ENCODE measurements at places on chromosomes 2 and 18. TPM values are rescaled to one million over a fixed set of nuclear protein-coding genes. Genes with fewer than 3 reads are reported as not detected.

DNA sequence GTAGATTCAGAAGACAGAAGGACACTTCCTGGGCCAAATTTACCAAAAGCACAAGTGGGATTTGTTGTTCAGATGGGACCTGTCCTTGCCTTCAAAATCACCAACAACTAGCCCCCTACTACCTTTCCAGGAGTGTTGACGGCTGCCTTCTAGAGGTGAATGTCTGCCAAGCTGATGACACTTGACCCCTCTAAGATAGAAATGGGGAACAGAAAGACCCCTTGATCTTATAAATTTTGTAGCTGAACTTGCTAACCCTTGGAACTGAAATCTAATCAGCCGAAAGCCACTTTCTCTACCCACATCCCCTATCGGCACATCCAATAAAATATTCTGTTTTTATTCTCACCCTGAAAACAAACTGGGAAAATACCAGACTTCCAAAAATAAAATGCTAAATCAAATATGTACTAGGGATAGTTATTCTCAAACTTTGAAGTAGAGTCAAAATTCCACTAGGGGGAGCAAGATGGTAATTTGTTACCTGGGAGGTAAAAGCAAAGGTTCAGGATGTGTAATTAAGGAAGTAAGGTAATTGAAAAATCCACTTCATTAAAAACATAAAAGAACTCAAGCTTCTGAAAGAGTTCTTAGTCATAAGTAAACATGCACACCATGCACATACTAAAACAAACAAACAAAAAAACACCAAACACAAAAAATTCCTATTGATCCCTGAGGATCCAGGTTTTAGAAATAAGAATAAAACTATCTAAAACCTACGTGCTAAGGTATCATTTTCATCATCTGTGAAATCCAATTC, 119.2 kb downstream of the ANKRD44 start:
- no peak for DNase-seq

DNA sequence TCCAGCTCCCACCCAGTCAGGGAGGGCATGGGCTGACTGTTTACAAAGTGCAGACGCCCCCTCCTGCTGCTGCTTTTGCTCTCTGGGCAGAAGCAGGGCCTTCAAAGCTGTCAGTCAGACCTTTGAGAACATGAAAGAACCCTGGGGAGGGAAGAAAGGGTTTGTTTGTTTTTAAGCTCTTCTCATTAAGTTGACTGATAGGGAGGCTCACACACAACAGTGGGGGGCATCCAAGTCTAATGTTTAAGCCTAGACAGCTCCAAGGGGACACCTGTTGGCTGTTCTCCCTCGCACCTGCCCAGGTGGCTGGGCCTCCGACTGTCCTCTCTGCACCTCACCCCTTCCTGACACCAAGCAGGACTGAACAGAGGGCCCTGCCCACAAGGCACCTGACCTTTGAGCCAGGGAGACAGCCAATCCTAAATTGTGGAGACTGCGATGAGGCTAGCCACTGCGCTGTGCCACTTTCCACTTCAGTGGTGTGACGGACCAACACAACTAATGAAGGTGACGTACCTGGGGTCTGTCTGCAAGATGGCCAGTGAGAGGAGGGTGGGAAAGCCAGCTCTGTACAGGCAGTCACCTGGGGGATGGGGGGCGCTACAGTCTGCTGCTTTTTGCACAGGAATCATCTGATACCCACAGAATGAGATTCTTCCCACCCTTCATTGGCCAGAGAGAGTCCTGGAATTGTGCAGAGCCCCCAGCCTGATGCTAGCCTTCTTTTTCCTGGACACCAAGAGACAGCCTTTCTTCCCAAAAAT, 16.3 kb downstream of the ST6GAL2 start:
- DNase-seq, result no peak

GRCh38 chr2:161088658-161089350, 71.4 kb upstream of the TANK start:
- no peak for DNase-seq

DNA sequence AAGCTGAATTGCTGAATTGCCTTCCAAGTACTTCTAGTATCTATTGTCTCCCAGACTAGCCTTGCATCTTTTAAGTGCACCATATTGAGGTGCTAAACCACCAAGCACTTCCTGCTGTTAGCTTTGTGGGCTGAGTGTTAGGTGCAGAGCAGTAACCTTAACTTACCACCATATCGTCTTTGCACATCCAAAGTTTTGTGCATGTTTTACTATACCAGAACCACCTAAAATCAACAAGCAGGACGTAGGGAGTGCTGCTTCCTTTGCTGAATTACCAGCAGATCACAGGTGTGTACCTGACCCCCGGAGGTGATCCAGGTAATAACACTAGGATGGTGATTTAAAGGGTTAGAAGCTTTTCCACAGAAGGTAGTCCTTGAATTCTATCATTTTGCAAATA, 359.9 kb upstream of the HNRNPA3 start:
- no peak for DNase-seq

- DNase-seq, result no peak
Observed at GRCh38 chr18:24530630-24531111, 70.2 kb downstream of the HRH4 start.

DNA sequence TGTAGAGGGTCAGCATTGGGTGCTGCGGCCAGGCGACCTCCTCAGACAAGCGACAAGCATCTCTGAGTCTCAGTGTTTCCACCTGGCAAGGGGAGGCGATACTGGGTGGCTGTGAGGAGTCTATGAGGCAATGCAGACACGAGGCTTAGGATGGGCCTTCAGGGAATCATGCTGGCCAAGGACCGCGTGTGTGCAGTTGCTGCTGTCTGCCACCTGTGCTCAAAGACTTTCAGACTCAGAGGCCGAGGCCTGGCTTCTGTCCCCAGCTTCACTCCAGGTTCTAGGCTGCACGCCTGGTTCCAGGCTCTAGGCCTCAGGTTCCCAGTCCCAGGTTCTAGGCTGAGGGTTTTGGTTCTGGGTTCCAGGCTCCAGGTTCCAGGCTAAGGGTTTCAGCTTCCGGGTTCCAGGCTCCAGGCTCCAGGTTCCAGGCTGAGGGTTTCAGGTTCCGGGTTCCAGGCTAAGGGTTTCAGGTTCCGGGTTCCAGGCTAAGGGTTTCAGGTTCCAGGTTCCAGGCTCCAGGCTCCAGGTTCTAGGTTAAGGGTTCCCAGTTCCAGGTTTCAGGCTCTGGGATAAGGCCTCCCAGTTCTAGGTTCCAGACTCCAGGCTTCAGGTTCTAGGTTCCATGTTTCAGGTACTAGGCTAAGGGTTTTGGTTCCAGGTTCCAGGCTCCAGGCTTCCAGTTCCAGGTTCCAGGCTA, 14.8 kb downstream of the LRRFIP1 start:
- no peak for DNase-seq

The ACTG2 gene
- polyA plus RNA-seq, result 5.1 TPM

GRCh38 chr2:158228943-158229508, 127.3 kb downstream of the UPP2 start:
- DNase-seq, result no peak

DNA sequence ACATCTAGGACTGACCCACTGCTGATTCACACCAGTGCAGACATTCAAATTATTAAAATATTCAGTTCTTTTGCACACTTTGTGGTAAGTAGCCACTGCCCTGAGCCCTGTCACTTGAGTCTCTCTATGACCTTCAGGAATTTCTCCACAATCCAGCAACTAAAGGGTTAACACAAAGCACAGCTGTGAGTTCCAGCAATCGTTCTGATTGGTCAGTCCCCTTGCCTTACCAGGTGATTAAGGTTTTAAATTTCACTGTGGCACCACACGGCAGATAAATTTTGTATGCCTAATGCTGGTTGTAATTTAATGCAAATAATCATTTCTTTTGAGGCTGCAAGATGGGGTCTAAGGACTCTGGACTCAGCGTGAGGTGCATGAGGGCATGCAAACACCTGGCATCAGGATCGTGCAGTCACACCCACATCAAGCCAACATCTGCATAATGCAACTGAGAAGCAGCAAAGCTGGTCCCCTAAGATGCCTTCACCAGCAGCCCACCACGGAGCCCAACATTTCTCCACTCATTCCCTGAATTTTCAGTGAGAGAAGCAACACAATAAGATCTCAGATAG, 36.6 kb downstream of the SLC14A1 start:
- DNase-seq, result no peak

- DNase-seq, result no peak
Observed at GRCh38 chr2:176421297-176422050, 152.2 kb downstream of the MTX2 start.

DNA sequence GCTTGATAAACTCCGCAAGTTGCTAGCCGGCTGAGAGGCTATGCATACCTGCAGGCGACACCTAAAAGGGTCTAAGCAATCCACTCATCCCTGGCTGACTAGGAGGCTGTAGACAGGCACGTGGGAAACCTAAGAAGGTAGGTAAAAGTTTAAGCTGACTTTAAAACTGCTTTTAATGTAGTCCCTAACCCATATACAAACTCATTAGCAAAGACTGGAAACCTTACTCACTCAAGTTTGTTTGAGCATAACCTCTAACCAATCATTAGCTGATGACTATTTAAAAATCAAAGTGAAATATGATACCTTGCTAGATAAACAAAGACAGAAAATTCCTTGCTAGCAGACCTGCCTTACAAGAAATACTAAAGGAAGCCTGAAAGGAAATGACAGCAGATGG, 106.4 kb downstream of the EXOC6B start:
- DNase-seq, result no peak

DNA sequence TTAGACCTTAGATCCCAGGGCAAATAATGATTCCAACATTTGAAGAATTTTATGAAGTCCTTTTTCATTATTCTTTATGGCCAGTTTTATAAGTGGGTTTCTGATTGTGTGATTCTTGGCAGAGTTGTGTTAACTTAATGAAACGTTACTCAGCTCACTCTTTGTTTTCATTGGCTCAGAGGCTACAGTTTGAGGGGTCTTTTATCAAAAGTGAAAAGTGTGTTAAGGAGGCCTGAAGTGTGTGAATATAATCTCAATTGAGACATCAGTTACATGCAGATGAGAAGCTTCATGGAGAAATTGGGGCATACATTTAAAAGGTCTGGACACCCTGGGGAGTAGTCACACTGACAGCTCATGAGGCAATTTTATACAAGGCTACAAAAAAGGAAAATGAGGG, 74.6 kb downstream of the ASXL3 start:
- DNase-seq, result no peak

GRCh38 chr2:226984750-226985582, 149.1 kb downstream of the RHBDD1 start:
- DNase-seq, result peak; percentile 77

DNA sequence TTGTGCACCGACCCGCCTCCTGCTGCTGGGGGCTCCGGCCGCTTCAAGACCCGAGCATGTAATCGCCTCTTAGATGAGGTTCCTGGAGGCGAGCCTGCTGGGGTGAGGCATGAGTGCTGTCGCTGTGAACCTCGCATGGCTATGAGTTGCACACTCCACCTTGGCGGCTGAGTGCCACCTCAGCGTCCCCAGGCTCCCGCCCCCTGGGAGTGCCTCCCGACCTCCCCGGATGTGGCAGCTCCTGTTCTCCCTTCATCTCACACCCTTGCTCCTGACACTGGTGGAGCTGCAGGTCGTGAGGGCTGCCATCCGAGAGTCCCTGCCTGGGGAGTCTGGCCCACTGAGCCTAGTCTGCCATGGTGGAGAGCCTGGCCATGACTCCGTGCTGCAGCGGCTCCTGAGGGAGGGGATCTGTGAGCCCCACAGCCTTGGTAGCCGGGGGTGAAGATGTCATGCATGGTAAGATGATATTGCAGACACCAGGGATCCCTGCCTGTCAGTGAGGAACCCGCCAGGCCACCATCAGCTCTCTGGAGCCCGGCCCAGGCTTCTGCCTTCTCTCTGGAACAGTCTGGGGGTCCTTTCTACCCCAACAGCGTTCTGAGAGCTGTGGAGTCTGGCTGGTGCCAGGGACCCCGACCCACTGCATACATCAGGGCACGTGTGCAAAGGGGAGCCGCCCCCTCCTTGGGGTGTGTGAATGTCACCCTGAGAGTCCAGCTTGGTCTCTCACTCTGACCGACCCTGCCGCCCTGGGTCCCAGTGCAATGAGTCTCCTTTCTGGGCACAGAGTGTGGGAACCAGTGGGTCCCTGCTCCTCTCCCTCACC, 61.6 kb upstream of the HS6ST1 start:
- DNase-seq, result no peak

The SCN7A gene
- polyA plus RNA-seq, result 33.2 TPM

- DNase-seq, result no peak
Observed at GRCh38 chr18:50981381-50981780, 13.5 kb downstream of the ELAC1 start.

GRCh38 chr2:104425850-104426595, 427.9 kb upstream of the POU3F3 start:
- DNase-seq, result no peak

DNA sequence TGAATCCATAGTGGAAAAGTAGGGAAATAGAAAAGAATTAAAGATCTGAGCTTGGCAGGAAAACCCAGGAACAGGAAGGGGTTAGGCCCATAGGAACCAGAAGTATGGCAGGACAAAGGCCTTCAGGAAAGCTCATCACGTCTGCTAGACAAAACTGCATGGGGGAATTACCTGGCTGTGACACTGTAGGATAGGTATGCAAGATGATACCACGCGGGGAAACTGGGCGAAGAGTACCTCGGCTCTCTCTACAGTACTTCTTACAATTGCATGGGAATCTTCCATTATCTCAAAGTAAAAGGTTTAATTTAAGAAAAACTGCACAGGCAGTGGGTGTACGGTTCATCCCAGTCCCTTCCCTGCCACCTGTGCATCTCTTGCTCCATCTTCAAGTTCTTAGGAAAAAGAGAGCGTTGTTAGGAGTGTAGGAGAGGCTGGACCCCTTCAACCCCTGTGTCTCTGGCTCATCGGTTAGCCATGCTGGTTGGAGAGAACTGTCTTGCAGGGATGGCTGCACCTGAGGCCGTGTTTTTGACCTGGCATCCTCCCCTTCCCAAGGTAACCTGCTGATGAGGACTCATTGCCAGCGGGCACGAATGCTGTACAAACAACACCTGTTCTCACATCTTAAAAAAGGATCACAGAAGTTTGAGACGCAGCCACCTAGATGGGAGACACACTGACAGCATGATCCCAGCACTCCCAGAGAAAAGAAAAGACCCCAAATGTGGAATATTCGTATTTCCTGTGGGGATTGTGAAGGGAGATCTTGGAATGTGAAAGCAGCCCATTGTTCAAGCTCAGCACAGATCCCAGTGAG, 120.5 kb upstream of the COPS8 start:
- no peak for DNase-seq

DNA sequence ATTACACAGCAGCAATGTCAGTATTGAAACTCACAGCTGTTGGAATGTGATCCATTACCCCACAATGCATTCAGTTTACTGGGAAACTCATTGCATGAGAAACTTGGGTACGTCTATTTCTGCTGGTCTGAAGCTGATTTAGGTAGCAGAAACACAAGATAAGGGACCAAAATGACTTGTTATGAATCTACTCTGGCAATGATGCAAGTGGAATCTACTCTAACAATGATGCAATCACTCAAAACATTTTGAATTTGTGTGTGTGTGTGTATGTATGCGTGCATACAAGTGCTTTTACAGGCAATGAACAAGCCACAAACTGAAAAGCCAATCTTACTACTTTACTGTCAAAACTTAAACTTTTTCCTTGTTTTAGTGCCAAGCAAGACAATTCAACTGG, 406.7 kb downstream of the ADCYAP1 start:
- DNase-seq, result no peak

The IL1R2 gene
- not detected for polyA plus RNA-seq

GRCh38 chr2:112686348-112687217, 34.2 kb upstream of the NT5DC4 start:
- DNase-seq, result no peak

GRCh38 chr18:37900326-37900725, 334.7 kb upstream of the CELF4 start:
- DNase-seq, result no peak

Data from forelimb muscle (tissue), 1 donor.